ENCODE measurements at places on chromosomes 2 and 18.

DNA sequence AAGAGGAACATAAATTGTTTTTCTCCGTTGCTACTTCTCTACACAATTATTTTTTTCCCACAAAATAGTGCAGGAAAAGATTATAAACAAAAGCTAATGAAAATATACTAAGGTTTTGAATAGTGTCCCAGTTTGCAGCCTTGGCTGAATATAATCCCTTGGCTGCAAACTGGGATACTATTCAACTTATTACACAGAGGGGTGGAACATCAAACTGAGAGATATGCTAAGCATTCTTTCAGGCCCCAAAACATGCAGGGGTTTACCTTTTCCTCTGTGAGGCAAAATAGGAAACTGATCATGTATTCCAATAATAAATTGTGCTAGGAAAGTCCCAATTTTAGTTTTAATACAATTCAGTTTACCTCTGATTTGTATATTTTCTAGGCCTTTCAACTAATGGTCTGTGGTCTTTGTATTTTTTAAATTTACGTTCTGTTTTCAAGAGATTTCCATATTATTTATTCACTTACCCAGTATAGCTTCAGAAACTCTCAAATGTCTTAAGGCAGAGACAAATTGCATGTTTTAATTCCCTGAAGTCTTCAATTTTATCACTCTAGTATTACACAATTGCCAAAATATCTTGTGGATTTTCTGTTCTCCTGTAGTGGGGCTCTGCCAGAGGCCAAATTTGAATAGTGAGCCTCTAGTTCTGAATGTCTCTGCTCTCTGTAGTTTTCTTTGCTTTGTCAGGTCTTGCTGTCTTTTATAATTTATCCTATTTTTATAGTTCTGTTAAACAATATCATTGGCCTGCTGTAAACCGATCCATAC, 63.9 kb downstream of the PPP1R1C start:
- no peak for DNase-seq

DNA sequence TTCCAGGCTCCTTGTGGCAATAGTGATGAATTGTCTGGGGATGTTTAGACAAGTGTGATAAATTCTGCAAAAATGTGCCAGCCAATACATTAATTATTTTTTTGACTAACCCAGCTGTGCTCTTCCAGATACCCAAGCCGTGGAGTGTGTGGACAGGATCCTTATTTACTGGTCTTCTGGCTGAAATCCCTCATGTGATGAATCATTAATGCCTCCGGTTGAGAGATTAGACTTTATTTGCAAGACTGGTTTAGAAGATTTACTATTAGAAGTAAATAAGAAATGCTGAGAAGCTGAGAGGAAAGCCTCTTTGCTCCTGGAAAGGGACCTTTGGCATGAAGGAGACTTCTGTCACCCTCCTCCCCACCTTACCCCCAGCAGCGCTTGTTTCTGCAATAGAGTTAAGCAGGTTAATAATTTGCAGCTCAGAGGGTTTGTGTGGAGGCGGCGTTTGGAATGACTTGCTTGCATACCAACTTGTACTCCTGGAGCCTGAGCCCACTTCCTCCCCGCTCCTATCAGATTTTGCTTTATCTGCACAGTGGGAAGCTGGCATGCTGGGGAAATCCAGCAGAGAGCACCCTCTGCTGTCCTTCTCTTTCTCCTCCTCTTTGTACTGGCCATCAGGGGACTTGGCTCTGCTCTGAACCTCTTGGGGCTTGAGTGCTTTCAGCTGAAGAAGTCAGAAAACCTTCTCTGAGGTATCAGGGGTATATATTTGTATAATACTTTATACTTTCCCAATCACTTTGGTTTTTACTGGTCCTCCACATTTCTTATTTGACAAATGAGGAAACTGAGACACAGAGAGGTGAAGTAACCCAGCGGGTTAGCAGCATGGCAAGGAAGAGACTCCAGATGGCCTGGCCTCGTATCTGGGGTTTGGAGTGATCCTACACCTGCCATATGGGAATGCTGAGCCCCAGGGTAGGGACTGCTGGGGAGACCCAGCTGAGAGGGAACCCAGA, 16.3 kb downstream of the SLC3A1 start:
- peak; percentile 79 for DNase-seq

DNA sequence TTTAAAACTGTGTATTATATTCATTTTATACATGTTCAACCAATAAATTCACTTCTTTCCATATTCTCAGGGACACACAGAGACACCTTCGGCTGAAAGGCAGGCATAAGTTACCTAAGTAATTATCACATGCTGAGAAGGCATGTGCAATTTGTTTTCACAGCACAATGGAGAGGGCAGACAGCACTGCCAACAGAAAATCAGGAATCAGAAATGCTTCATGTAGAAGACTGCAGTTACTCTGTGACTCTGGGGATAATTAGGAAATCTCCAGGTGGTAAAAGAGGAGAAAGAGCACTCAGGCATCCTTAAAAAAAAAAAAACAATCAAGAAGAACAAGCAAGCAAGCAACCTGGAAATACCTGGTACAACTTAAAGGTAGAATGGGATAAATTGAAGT, 49.3 kb downstream of the DSEL start:
- DNase-seq = no peak

DNA sequence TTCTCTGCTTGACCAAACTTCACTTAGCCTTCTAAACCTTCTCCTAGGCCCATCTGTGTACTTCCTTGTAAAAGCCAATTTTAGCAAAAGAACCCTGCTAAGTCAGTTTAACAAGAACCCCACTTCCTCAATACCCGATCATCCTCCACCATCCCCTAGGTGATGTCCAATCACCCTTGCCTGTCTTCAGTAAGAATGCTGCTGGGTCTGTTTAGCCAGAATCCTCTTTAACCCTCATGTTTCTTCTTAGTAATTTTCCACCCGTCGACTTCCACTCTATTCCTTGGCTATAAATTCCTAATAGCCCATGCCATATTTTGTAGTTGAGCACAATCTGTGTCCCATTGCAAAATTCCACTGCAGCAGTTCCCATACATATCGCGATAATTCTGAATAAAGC, 780.0 kb upstream of the RAB6C start:
- no peak for DNase-seq

- no peak for DNase-seq
Measured at GRCh38 chr2:46988733-46989481, 73.3 kb upstream of the MCFD2 start.

- DNase-seq = peak; percentile 70
Measured at GRCh38 chr2:134224005-134224404, 29.9 kb upstream of the MGAT5 start.

DNA sequence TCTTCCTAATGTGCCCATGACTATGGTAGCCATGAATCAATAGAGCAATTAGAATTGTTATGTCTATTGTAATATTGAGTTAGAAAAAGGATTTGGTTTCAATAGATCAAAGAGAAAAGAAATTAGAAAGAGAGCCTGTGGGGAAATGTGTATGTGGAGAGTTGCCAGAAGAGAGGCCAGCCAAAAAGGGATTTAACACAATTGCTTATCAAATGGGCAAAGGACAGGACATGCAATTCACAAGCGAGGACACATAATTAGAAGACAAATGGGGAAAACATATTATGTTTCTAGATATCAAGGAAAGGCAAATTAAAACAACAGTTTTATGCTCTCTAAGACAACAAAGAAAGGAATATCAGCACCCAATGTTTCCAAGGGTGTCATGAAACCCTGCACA, 403.2 kb upstream of the KLHL29 start:
- no peak for DNase-seq

DNA sequence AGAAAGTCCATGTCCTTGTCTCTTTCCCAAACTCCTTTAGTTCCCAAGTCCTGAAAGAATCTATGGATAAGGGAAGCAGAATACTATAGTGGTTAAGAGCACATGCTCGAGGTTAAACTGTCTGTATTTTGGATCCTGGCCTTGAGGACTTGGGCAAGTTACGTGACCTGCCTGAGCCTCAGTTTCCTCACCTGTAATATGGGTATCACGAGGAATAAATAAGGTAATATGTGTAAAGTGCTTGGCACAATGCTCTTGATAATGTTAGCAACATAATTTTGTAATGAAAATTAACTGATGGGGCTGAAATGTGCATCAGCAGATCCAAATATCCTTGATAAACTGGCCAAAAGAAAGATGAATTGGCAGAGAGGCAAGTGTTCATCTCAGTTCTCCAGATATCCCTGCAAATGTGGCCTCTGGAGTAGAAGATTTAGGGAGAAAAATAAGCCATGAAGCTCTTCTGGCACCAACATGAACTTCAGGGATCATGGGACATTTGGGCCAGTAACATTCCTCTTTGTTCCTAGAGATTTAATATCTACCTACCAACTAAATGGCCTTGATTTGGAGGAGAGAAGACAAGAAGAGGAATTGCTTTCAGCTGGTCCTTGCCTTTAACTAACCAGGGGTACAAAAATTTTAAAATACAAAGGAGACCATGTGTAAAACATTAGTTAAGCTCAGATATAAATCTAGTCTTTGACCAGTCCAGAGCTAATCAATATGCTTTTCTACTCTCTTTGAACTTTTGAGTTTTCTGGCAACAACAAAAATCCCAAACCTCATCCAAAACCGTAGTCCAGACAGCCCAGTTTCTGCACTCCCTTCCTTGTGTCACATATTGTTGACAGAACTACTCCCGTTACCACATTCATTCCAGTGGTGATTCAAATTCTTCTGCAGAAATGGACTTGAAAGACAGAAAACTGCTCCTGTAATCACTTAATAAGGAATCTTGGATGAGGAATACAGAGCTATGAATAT, 52.7 kb upstream of the EML4 start:
- DNase-seq = peak; percentile 91

DNA sequence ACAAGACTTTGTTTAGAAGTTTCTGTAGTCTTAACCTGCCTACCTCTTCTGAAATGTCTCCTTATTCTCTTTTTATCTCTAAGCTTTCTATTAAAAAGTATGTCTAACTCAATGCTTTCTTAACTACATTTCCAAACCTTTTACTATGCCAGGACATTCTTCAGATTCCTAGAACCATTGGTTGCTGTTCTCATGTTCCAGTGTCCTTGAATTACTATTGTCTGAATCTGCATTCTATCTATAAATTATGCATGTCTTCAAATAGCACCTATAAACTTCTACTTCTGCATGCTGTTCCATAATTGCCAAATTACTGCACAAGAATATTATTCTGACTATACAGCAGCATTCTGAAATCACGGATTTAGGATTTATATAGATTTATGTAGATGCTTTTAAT, 166.0 kb upstream of the VWC2L start:
- peak; percentile 16 for DNase-seq

DNA sequence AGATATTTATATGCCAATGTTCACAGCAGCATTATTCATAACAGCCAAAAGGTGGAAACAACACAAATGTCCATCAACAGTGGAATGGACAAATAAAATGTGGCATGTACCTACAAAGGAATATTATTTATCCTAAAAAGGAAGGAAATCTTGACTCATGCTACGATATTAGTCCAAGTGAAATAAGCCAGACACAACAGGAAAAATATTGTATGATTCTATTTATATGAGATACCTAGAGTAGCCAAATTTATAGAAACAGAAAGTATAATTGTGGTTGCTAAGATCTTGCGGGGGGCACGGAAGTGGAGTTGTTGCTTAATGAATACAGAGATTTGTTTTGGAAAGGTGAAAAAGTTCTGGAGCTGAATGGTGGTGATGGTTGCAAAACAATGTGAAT, 33.0 kb upstream of the CCDC150 start:
- no peak for DNase-seq

DNA sequence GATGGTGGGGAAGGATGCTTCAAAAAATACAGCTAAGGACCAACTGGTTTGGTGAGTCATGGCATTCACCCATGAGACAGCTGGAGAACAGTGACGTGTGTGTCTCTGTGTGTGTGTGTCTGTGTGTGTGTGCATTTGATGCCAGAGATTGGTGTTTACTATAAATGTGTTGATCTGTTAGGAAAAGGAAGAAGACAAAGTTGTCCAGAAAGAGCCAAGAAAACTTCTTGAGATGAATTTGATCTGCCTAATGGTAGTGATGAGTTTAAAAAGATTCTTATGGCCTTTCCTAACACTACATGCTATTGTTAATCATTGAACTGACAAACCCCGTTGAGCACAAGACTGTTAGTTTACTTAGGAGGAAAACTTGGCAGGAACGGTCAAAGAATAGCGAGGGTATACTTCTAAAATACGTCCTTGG, 36.4 kb upstream of the IL1R1 start:
- DNase-seq = peak; percentile 65

DNA sequence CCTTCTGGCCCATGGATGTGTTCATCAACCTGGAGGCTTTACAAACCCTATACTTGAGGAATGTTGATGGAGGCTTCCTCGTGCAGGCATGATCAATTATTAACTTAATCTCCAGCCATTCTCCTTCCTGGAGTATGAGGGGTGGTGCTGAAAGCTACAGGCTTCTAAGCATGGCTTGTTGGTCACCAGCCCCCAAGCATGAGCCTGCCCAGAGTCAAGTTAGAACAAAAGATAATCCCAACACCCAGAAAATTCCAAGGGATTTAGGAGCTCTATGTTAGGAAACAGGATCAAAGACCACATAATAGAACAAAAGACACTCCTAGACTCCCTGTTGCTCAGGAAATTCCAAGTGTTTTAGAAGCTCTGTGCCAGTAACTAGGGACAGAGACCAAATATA, 63.1 kb downstream of the FAM171B start:
- no peak for DNase-seq

DNA sequence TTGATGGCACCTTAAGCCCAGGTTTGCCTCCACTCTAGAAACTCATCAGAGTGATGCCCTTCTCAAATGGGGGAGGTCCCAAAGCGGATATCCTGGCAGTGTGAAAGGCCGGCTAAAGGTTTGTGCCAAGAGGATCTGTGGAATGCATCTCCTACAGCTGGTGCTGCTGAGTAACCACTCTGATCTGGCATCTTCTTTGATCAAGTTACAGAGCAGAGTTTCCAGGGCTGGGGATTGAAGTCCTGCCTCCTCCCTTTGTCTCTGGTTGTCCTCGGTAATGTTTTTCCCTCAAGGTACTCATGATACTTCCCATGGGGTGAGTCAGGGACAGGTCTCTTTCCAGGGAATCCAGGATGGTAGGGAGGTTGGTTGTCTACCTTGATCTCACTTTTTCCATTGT, 24.6 kb downstream of the PRKRA start:
- DNase-seq = no peak

DNA sequence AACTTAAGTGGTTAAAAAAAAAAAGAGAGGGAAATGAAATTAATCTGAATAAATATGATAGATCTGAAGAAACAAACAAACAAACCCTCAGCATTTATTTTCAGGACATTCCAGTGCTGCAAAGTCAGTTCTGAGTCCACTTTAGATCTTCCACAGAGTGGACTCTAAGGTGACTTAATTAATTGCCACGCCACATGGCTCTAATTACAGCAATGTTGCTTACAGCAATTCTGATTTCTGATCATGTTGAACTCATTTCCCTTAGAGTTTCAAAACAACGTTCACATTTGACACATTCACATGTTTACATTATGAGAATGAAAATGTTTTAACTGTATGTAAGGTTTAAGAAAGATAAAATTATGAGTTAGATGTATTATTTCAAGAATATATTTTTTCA, 38.6 kb upstream of the RASGRP3 start:
- DNase-seq = peak; percentile 45

DNA sequence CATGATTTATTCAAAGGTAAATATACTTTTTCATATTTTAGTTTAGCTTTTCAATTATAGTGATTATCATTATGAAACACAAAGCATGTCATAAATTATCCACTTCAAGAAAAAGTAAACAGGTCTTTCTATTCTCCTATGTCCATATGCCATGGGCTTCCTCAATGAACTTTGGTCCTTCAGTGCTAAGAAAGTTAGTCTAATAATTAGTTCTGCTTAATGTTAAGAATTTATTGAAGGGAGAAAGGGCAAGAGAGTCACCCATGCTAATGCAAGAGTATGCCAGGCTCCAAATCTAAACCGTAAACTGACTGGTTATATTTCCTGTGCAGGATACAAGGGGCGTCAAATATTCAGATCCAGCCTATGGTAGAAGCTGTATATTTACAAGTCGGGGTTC, 96.2 kb downstream of the GORASP2 start:
- DNase-seq = no peak

- no peak for DNase-seq
Measured at GRCh38 chr18:1416074-1416473, 511.4 kb downstream of the ADCYAP1 start.
